Omental fat pad (tissue), 4 donors: ENCODE measurements at places on chromosomes 2 and 18.

DNA sequence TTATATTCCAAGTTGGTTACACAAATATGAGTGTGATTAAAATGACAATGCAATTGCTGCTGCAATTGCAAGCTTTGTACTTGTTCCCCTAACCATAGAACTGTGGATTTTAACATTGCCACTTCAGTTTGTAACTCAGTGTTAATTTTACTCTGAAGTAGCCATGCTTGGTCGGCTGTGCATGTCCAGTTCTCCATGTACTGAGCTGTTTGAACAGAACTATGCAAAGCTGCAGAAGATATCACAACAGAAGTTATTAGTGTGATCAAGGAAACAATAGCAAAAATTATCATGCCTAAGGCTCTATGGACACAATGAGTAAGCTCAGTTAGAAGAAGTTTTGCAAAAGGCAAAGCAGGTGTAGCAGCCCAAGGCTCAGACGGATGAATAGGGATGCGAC lies 45.3 kb downstream of the CXCR4 start:
- no peak for DNase-seq

DNA sequence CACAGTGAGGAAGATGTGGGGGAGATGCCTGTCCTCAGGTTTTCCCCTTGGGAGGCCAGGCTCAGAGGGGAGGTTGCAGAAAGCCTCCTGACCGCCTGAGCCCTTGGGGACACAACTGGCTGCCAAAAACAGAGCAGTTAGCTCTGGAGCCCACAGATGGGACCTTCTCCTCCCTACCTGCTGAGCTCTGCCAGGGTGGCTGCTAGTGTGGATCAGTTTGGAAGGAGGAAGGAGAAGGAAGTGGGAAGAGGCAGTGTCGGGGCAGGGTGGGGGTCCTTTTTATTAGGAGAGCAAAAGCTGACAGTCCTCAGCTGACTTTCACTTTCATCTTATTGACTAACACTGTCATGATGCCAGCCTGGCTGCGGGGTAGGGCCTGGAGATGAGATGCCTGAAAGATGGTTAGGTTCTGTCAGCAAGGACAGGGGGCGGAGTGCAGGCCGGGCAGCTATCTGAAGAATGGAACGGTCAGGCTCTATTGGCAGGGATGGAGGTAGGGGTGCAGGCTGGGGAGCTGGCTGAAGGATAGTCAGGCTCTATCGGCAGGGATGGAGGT lies 188.5 kb upstream of the HDAC4 start:
- DNase-seq = no peak

DNA sequence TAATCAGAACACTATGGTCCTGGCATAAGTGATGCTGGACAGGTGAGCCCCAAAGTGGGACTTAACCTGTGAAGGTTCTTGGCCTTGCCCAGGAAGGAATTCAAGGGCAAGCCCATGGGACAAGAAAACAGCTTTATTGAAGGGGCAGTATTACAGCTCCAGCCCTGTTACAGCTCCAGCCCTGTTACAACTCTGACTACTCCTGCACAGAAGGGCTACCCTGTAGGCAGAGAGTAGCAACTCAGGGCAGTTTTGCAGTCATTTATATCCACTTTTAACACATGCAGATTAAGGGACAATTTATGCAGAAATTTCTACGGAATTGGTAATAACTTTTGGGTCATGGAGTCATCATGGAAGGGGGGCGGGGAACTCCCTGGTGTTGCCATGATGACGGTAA lies 15.7 kb downstream of the IL37 start:
- DNase-seq = no peak

- no peak for DNase-seq
Measured at GRCh38 chr2:215971671-215972070, 41.7 kb downstream of the MREG start.

GRCh38 chr18:35835833-35836232 lies 136.6 kb upstream of the RMP24 start:
- no peak for DNase-seq

DNA sequence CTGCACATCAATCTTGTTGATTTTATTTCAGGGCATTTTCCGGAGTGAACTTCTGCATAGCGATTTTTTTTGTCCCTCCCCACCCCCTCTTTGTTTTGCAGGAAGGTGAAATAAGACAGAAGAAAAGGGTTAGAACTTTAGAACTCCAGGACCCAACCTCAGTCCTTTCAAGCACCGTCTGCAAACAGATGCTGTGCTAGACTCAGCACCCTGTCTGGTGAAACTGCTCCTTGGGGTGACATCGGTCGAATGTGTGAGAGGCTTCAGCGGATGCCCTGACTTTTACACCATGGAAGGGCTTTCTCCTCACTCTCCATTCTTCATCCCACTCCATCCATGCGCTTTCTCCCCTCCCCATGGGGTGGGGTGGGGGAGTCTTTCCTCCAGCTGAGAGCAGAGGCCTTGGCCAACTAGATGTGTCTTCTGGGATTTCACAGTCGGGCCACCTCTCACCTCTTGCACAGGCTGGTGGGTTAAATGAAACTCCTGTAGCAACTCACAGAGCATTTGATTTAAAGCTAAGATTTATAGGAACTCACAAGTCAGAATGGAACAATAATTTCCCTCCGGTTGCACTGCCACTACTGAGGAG lies 43.3 kb upstream of the EDAR start:
- no peak for DNase-seq

GRCh38 chr2:229930656-229931055 lies 8.4 kb downstream of the FBXO36 start:
- DNase-seq = no peak

- no peak for DNase-seq
Measured at GRCh38 chr2:10402062-10402585, 46.0 kb downstream of the ODC1 start.

- no peak for DNase-seq
Measured at GRCh38 chr18:42948831-42949230, 166.7 kb downstream of the RIT2 start.

GRCh38 chr2:132979339-132980093 lies 309.5 kb upstream of the LYPD1 start:
- no peak for DNase-seq

- no peak for DNase-seq
Measured at GRCh38 chr2:229852565-229852964, 69.2 kb downstream of the TRIP12 start.

DNA sequence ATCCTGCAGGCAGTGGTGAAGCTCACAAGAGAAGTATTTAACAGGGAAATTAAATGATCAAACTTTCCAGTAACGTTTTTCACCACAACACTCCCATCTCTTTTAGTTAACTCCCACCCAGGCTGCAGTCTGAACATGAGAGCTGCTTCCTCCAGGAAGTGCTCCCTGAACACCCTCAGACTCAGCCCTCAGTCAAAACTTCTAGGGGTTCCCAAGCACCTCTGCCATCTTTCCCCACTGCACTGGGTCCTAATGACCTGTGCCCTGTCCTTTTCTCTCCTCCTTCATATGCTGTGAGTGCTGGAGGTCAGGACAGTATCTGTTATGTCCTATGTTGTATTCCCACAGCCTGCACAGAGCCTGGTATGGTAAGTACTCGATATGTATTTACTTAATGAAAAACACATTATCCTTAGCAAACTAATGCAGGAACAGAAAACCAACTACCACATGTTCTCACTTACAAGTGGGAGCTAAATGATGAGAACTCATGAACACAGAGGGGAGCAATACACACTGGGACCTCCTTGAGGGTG lies 49.2 kb upstream of the ASPRV1 start:
- no peak for DNase-seq

DNA sequence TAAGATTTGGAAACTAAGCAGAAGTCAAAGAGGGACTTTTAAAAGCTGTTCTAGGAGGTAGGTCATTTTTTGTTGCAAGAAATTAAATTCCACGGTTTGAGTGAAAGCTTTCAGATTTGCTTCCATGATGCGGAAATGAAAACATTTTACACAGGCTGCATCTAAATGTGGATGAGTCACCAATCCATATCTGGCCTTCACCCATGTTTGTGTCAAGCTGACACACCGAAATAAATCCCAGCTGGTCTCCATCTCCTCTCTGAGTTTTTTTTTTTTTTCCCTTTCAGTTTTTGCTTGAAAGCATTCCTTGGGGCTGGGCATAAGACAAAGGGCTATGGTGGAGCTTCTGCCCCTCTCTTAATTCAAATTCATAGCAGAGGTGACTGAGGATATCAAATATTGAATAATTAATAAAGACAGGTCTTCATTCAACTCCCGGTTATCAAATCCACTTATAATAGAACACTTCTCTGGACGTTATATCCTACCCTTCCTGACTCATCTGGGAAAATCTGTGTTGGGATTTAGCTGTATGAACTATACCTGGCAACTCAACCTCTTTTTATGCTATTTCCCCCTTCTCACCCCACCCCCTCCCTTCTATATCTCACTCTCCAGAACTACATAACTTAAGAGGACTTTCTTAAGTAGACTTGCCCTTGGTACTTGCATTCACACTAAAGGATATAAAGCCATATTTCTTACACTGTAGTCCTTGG lies 558.3 kb upstream of the GCFC2 start:
- DNase-seq = no peak

DNA sequence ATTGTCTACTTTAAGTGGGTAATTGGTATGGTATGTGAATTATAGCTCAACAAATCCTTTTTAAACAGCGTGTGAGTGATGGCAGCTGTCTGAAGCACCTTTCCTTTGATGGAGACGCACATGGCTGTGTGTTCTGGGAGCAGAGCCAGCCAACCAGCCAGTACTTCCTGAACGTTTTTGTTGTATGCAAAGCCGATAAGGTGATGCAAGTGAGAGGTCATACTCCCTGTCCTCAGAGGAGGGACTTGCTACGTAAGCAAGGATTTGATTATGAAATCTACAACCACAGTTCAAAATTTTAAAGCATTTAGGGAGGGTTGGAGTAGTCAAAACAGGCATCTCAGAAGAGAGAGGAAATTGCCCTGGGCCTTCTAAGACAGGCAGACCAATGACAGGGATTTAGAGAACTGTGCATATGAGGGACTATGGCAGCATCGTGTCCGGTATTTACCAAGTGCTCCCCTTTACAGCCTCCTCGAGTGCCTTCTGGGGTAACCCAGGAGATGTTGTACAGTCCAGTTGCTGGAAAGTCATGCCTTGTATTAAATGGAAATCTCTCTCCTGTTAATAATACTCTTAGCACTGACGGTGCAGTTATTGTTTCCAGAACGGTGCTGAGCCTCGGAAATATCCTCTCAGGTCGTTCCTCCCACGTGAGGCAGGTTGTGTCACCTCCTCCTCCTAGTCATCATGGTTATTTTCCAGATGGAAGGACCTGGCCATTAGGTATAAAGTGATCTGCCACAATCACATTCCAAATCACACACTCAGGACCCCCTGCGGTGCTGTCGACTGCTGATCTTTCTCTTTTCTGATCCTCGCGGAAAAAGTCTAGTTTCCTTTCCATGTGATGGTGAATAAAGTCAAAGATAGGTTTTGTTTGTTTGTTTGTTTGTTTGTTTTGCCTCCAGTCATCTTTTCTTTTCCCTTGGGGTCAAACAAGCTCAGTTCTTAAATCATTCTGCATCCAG lies 28.4 kb downstream of the ARHGEF4 start:
- DNase-seq = no peak

- no peak for DNase-seq
Measured at GRCh38 chr2:47339745-47340541, 63.0 kb upstream of the MSH2 start.

- DNase-seq = no peak
Measured at GRCh38 chr2:69449906-69450305, 12.7 kb upstream of the NFU1 start.

DNA sequence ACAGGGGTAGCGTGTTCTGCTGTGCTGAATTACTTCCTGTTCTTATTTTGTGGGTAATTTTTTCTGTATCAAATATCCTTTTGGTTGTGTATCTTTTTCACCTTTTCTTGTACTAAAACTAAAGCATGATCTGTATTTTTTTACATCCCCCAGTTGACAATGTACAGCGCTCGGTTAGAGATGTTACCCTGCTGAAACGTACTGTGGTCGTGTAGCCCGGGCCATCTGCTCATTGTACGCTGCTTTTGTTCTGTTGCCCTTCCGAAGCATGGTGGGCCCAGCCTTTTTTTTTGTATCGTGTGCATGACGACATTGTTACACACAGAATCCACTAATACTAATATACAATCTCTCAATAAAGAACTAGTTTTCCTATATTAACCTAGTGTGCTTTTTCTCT lies 233.1 kb downstream of the HAUS1 start:
- no peak for DNase-seq

DNA sequence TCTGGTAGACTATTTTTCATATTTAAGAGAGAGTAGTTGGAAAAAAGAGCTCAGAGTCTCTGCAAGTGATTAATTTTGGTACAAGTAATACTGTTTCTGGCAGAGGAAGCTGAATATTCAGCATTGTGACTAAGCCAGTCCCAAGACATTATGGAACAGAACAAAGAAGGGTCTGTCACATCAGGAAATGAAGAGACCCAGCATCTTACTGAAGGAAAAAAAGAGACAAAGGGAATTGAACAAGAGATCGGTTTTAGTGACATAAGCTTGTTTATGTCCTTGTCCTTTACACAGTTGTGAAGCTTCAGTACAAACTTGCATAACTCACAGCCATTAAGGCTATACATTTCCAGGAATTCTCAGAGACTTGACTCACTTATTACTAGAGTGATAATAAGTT lies 568.5 kb upstream of the SLC8A1 start:
- DNase-seq = no peak

GRCh38 chr18:35549564-35549963 lies 32.0 kb upstream of the GALNT1 start:
- DNase-seq = no peak

DNA sequence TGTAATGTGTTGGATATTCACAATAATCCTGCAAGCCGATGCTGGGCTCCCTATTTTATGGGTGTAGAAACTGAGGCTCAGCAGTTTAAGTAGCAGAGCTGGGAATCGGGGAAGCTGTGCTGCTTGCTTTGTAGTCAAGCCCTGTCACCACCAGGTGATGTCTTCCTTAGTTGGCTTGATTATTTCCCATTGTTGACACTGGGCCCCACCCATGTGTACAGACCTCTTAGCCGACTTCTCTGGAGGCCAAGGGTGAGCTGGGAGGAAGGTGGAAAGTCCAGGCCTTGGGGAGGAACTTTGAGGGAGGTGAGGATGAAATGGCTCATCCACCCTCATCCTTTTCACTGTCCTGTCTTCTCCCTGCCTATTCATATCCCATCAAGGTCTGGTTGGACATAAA lies 60.0 kb downstream of the CAPN13 start:
- DNase-seq = no peak

DNA sequence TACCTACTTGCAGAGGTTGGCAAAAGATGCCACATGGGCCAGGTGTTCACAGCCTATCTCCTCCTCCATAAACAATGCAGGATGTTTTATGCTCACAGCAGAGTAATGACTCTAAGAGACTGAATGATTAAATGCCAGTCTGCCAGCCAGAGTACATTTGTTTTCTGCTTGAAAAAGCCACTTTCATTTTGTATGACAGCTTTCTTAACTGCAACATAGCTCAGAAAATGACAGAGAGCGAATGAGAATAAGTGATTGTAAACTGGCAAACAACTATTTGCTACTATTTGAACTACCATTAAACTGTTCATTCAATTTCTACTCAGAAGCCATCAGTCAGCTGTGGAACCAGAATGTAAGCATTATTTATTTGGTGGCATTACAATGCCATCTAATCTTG lies 50.6 kb upstream of the DCC start:
- DNase-seq = no peak
